Activated naive CD8-positive, alpha-beta T cell treated with anti-CD3 and anti-CD28 coated beads for 36 hours (primary cell): ENCODE measurements at places on chromosomes 5 and 9. TPM values are rescaled to one million over a fixed set of nuclear protein-coding genes. Genes with fewer than 3 reads are reported as not detected.

Gene MTAP
- 105 TPM for total RNA-seq

Gene TAF11L11
- total RNA-seq = not detected

- DNase-seq = no peak
Measured at GRCh38 chr5:178230879-178231538, 1.6 kb downstream of the PHYKPL start.

- no peak for DNase-seq
Measured at GRCh38 chr9:86804011-86804410, 143.3 kb downstream of the GAS1 start.

GRCh38 chr5:143505354-143505753, 101.9 kb upstream of the NR3C1 start:
- DNase-seq = no peak

Gene PCDHGA5
- 0.06 TPM for total RNA-seq

DNA sequence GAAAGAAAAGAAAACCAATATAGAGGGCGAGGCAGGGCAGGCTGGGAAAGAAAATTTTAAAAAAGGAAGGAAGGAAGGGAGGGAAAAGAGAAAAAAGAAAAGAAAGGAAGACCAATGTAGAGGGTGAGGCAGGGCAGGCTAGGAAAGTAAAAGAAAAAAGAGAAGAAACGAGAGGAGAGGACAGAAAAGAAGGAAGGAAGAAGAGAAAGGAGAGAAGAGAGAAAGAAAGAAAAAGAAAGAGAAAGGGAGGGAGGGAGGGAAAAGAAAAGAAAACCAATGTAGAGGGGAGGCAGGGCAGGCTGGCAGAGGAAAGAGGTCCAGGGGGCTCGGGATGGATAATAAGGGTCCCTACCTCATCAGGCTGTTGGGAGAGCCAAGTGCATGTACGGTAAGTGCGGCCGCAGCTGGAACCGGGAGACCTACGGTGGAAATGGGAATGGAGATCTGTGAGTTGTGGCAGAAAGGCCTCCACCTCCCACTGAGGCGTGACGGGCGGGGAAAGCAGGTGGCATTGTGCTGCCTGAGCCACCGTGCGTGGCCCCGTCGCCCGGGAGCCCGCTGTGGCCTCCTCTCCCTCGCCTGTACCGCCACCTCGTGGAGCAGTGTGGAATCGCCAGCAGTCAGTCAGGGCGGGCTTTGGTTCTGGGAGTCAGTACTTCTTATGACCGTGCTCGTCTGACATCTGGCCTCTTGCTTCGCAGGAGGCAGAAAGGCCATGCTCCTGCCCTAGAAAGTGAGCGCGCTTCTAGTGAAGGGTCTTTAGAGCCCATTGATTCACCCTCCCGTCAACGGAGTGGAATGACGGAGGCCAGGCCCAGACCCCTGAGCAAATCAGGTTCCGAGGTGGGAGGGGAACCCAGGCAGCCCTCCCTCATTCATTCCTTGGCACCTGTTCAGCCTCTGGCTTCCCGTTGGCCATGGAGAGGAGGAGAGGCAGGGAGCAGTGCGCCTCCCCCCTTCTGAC, 10.4 kb upstream of the NHP2 start:
- DNase-seq = peak; percentile 90

GRCh38 chr5:130795037-130795436, 370.0 kb downstream of the HINT1 start:
- no peak for DNase-seq

Gene NKD2
- 0.82 TPM for total RNA-seq

GRCh38 chr9:18002718-18003438, 424.0 kb downstream of the SH3GL2 start:
- no peak for DNase-seq

Gene PCDHB10
- not detected for total RNA-seq

- DNase-seq = no peak
Measured at GRCh38 chr5:59337240-59337639, 556.3 kb downstream of the PDE4D start.

DNA sequence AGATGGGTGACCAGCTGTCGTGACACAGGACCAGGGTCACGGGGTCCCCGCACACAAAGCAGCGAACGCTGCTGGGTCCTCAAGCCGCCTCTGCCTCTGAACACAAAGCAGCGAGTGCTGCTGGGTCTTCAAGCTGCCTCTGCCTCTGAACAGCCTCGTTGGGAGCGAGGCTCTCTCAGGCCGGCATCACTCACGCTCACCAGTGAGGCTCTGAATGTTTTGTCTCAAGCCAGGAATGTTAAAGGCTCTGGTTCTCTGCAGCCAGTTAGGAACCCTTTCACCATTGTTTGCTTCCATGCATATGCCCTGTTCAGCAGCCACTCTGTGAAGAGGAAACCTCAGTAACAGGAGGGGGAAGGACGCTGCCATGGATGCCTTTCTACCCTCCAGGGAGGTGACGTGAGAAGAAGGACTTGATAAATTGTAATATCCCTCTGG, 82.7 kb upstream of the TAF11L2 start:
- DNase-seq = no peak

Gene RNF208
- total RNA-seq = 7.1 TPM

- DNase-seq = no peak
Measured at GRCh38 chr5:156271569-156271968, 55.4 kb upstream of the SGCD start.

DNA sequence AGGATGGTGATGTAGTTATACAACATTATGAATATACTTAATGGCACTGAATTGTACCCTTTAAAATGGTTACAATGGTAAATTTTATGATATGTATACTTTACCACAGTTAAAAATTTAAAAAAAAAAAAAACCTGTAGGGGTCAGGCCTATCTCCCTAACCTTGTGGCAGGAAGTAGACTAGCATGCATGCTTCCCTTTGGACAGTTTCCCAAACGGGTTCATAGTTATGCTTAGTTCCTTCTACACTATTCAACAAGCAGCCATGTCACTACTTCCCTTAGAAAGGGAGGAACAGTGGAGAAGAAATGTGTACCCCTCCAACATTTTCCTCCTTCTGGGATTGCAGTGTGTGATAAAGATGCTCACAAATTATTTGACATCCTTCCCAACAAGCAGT, 32.5 kb downstream of the IDNK start:
- no peak for DNase-seq

Gene PCDHGB6
- total RNA-seq = not detected

DNA sequence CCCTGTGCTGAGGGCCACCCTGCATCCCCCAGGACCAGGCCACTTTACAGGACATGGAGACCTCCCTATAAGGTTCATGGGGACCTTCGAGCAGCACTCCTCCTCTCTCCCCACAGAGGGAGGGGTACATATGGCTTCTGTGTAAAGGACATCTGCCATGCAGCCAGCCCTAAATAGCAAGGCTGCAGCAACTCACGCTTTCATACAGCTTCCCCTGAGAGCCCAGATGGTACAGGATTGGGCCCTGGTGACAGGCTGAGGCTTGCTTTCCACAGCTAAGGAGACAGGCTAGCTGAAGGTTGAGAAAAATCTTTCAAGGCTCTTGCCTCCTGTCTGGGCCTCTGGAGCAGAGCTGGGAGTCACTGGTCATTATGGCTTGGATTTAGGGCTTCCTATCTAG, 147.0 kb upstream of the ZNF366 start:
- no peak for DNase-seq

DNA sequence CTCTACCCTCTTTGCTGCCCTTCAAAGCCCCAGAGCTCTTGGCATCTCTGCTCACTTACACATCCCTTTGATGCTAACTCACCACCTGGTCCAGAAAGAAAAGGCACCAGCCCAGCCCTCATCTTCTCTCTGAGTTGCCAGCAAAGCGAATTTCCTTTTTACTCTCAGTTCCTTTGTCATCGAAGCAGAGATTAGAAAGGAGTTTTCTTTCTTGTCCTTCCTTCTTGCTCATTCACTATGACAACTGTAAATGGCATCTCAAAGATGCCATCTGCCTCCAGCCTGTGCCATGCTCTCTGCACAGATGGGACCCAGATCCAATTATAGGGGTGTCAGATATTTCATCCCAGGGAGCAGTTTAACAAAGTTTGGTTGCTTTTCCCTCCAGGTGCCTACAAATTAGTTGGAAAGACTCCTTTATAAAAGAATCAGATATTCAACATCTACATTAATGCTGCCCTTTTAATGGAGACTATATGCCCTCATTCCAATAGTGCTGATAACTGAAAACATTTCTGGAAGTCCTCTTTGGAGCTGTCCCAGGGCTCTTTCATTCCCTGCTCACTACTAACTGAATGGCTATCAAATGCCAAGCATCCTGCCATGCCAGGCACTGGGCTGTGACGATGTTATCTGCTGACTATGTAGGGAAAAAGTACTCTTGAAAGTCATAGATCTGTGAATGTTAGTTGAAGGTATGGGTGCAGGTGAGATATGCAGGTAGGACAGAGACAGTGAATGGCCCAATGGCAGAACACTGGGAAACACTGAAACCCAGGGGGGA, 58.9 kb downstream of the SUSD1 start:
- no peak for DNase-seq

- DNase-seq = peak; percentile 3
Measured at GRCh38 chr5:123371575-123372179, 51.5 kb downstream of the CEP120 start.

Gene GPR151
- total RNA-seq = not detected

GRCh38 chr5:53403291-53403690, 77.1 kb upstream of the FST start:
- no peak for DNase-seq

Gene TMC1
- not detected for total RNA-seq

GRCh38 chr5:74471875-74472274, 168.7 kb downstream of the ENC1 start:
- DNase-seq = no peak

DNA sequence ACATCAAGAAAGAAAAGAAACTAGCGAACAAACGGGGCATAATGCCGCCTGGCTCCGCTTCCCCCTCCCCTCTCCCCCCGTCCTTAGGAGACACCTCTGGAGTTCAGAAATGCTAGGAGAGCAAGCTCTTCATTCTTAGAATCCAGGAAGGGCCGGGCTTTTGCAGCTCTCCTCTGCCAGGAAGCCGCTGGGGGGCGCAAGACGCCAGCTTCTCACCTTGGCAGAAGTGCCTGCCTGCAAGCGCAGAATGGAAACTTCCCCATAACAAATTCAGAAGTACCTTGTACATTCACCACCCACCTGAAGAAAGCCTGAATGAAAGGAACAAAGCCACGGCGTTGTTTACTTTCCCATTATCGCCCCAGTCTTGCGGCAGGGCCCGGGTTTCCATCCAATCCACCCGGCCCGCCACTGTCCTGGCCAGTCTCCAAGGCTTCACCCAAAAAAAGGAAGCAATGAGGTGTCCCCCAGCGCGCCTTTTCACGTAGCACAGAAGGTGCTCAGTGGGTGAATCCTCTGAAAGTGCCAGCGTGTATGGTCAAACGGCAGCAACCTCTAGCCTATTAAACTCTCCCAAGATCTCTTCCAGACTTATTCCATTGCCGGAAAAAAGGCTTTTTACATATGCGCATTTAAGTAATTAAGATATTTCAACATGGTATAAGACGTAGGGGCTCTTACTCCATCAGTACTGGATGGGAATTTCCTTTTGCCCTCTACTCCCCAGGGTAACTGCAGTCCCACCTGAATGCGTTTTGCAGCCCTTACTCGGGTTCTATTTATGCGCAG, 1.6 kb upstream of the GADD45G start:
- DNase-seq = peak; percentile 86

GRCh38 chr9:114086009-114086408, 7.9 kb upstream of the AMBP start:
- DNase-seq = no peak

DNA sequence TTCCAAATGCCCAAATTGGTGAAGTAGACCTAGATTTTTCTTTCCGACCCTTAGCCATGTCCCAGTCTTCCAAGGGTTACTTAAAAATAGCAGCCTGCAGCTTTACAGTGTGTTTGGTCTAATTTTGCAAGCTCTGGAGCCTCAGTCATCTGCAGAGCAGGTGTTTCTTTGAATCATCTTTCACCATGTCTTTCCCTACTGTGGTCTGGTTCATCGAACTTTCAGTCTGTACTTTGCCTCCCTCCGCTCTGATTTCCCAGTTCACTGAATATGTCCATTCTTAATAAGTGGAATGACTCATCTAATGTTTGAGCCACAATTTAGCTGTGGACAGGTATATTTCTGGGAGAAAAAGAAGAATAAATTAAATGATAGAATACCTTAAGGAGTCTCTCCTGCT, 1060.7 kb downstream of the EFNA5 start:
- no peak for DNase-seq

Gene PTGER4
- 65.2 TPM for total RNA-seq

- DNase-seq = no peak
Measured at GRCh38 chr5:61802456-61802855, 470.4 kb downstream of the ZSWIM6 start.

- DNase-seq = no peak
Measured at GRCh38 chr9:123865226-123866000, 64.5 kb downstream of the DENND1A start.

- no peak for DNase-seq
Measured at GRCh38 chr5:15914638-15915037, 265.0 kb downstream of the MARCHF11 start.

Gene RETREG1
- total RNA-seq = 25.1 TPM

DNA sequence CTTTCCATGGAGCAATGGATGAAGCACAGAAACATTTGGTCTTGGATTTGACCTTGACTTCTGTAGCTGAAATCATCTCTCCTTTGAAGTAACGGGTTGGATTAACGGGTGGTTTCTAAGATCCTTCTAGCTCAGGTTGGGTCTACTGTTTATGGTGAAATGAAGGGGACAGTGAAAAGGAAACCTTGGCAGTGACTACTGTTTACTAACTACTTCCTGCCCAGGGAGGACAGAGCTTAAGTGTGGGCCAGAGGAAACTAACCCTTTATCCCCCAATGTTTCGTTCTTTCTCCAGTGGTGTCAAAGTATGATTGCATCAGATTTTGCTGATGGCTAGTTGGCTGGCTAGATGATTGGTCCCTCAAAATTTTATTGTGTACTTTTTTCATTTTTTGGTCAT, 22.2 kb downstream of the SKP2 start:
- DNase-seq = no peak

GRCh38 chr5:95605786-95606185, 14.1 kb upstream of the GPR150 start:
- DNase-seq = no peak

- no peak for DNase-seq
Measured at GRCh38 chr9:71863631-71864030, 47.4 kb downstream of the ABHD17B start.

GRCh38 chr5:1930880-1931603, 48.3 kb upstream of the IRX4 start:
- no peak for DNase-seq

DNA sequence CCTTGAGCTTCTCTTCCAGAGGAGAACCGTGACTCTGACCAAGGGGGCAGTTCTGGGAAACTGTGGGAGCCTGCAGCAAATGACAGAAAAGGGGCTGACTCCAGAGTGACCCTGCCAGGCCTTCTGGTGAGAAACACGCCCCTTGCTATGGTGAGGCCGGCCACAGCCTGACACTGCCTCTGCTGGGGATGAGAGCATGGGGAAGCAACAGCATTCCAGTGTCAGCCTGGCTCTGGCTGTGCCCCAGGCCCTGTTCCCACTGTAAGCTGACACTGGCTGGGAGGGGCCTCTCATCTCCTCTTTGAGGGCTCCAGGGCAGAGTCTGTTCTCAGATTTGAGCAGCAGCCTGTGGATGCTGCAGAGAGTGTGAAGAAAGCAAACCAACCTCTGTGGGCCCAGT, 180.0 kb upstream of the IL12B start:
- DNase-seq = no peak

GRCh38 chr9:89844075-89844474, 239.3 kb downstream of the GADD45G start:
- no peak for DNase-seq

Gene IFNA2
- total RNA-seq = not detected

Gene ANKRD33B
- 9.8 TPM for total RNA-seq
